Kasumi-1 (cell line): ENCODE measurements at places on chromosomes 1 and 21.
A peak's percentile ranks its signal among the peaks of the same experiment; 100 is the strongest.

DNA sequence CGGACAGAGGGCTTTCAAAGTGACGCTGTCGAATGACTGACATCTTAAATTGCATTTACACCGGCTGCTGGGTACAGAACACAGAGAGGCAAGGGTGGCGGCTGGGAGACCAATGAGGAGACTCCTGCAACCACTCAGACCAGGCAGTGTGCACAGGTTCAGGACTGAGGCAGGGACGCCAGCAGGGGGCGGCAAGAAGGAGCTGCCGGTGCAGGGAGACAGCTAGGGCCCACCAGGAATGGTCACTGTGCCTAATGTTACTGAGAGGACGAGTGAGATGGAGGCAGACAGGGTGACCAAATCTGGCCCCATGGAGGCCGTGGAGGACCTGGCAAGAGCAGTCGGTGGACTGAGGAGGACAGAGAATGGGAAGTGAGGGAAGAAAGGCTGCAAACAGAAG lies 23.5 kb downstream of the GLIS1 start:
- peak; percentile 12 for DNase-seq

DNA sequence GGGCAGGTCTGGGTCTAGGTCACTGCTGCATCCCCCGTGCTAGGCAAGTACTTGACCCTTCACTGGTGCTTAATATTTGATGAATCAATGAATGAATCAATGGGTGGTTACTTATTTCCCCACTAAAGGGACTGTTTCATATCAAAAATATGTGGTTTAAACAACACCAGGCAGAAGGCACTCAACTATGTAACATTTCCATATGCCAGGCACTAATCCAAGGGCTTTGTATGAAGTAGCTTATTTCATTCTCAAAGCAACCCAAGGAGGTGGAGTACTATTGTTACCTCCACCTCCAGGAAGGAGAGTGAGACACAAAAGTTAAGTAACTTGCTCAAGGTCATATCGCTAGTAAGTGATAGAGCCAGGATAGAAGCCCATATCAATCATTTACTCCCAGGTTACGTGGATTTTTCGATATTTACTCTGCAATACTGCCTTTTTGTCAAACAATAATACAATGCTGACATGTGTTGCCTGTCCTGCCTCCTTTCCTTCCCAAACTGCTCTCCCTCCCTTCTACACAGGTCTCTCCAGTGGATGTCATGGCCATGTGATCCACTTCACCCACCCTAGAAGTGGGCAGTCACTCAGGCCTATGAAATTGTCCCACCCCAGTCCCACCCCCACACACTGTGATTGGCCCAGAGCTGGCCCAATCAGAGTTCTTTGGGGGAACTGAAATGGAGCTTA lies 142.8 kb downstream of the ETS2 start:
- DNase-seq, result no peak

DNA sequence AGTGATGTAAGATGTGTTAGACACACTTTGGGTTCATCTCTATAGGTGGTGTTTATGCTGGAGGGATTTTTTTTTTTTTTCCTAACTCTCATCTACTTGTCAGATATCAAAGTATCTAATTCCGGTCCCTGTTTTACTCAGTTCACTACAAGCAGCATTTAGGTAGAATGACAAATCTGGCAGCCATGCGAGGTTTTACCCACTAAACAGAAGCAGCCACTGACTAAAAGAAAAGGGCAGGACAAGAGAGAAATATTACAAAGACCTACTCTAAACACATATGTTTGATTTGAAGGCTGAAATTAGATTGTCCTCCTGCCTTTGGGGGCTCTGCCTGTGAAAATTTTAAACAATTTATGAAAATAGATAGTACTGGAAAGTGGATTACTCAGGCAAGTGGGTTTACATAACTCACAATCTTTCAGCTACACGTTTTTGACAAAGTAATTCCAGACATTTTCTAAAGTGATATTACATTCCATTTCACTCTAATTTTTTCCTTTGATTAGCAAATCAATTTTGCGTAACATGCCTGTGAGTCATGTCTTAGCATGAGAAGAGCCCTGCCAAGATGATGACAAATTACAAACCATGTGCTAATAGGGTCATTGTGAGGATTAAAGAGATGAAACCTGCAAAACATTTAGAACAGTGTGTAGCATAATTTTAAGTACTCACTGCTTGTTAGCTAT lies 172.6 kb downstream of the PLA2G4A start:
- DNase-seq, result no peak

GRCh38 chr1:198754670-198755069 lies 115.8 kb downstream of the PTPRC start:
- no peak for DNase-seq

DNA sequence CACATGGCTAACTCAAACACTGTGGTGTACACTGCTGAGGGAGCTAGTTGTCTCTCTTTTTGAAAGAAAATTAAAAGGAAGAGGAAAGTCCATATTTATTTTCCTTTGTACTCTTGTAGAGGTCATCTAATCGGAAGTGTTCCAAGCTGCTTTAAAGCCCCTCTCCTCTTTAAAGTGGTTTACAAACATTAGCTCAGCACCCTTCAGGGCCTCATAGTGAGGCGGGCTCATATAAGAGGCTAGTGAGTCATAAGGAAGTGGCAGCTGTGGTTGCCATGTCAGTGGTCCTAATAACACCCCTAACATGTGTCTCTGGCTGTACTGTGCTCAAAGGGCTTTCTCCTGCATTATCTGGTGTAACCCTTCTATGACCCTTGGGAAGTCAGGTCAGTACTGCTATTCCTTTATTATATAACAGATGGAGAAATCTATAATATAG lies 104.4 kb upstream of the SERBP1 start:
- no peak for DNase-seq

GRCh38 chr21:37455504-37455911 lies 88.9 kb downstream of the DYRK1A start:
- DNase-seq, result no peak

GRCh38 chr1:5725406-5725805 lies 266.8 kb downstream of the NPHP4 start:
- no peak for DNase-seq
